MM.1S (cell line): ENCODE measurements at places on chromosomes 5 and 9.

GRCh38 chr9:95460518-95461164, 56.1 kb downstream of the PTCH1 start:
- no peak for DNase-seq

DNA sequence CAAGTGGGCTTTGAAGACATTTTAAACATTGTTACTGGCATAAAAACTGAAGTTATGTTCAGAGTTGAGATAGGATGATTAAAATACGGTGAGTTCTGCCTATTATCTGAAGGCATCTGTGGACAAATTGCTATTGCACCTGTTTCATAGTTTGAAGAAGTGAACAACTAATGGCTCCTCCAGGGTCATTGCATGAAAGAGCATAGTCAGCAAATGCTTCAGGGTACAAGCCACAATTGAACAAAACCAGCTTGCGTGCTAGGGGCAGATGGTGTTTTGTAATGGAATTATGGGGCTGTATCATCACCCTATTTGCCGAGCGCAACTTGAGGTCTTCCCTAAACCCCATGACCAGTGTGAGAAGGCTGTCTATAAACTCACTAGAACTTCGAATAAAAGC, 369.1 kb downstream of the MTRR start:
- DNase-seq, result no peak

DNA sequence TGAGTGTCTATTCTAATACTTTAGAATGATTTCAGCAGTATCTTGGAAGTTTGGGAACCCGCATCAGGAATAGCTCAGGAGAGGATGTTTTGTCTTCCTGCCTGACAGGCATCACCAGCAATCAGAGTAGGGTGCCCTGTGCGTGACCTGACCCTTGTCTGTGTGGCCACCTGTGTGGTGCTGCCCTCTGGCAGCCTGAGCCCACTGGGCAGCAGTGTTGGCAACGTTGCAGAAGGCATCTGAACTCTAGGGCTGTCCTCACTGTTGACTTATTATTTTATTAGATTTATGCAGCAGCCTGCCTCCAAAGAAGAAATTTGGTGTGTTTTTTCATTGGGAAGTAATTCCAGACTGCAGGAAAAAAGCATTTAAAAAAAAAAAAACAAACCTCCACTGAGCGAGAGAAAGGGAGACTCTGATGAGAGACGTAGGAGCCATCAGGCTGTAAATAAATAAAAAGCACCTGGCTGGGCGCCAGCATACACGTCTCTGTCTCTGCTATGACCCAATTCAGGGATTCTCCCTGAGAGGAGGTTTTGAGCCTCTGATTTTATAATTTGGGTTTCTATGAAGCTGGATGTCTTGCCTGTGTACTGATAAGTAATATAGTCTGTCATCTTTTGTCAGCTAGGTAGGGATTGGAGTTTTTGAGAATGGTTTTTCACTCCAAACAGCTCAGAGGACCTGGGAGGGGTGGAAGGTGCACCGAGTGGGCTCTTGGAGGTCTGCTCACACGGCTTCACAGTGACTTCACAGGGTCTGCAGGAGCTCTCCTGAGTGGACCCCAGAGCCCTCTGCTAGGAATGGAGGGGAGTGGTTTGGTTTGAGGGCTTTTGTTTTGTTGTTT, 49.0 kb downstream of the FAM78A start:
- no peak for DNase-seq

GRCh38 chr5:60492958-60493357, 207.0 kb downstream of the DEPDC1B start:
- DNase-seq, result no peak

GRCh38 chr9:95937131-95937530, 61.6 kb downstream of the ERCC6L2 start:
- DNase-seq, result no peak

GRCh38 chr5:138459311-138459933, 5.9 kb upstream of the EGR1 start:
- DNase-seq, result peak; percentile 45

GRCh38 chr5:172426086-172426485, 28.2 kb downstream of the SH3PXD2B start:
- DNase-seq, result no peak

- no peak for DNase-seq
Observed at GRCh38 chr5:144142824-144143162, 27.7 kb downstream of the YIPF5 start.

DNA sequence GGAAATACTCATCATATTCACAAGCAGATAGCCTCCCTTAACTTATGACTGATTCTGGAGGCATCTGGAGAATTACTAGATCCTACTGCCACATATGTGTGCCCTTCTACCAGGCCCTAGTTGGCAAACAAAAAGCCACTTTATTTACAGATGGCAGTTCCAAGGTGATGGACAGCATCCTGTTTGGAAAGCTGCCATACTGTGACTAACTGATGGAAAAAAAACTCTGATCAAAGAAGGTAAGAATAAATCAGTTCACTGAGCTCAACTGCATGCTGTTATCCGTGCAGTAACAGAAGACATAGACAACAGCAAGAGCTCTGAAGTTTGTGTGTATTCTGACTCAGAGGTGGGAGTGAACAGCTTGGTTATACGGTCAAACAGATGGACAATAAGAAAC, 279.8 kb upstream of the POU5F2 start:
- no peak for DNase-seq

GRCh38 chr9:104412238-104412637, 91.8 kb upstream of the OR13F1 start:
- no peak for DNase-seq

GRCh38 chr5:171528865-171529614, 109.6 kb downstream of the FGF18 start:
- no peak for DNase-seq

- peak; percentile 36 for DNase-seq
Observed at GRCh38 chr9:1460143-1460769, 410.1 kb downstream of the DMRT2 start.

GRCh38 chr5:58760222-58760621, 177.3 kb downstream of the RAB3C start:
- no peak for DNase-seq

GRCh38 chr5:173833196-173833985, 54.8 kb upstream of the CPEB4 start:
- no peak for DNase-seq

DNA sequence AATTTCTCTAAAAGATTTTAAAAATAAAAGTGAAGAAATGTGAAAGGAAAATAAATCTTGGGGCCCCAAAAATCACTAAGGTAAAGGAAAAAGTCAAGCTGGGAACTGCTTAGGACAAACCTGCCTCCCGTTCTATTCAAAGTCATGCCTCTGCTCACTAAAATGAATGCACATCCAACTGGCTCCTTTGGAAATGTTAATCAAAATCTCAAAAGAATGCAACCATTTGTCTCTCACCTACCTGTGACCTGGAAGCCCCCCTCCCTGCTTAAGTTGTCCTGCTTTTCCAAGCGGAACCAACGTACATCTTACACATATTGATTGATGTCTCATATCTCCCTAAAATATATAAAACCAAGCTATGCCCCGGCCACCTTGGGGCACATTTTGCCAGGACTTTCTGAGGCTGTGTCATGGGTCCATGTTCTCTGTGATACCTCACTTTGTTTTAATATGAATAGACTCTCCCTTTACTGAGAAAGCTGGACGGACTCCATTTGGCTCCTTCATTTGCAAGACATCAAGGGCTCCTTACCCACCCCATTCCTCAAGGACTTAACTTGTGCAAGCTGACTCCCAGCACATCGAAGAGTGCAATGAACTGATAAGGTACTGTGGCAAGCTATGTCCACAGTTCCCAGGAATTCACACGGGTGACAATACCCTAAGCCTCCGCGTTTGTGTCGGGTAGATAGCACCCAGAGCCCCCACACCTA, 164.3 kb downstream of the SMC2 start:
- no peak for DNase-seq

DNA sequence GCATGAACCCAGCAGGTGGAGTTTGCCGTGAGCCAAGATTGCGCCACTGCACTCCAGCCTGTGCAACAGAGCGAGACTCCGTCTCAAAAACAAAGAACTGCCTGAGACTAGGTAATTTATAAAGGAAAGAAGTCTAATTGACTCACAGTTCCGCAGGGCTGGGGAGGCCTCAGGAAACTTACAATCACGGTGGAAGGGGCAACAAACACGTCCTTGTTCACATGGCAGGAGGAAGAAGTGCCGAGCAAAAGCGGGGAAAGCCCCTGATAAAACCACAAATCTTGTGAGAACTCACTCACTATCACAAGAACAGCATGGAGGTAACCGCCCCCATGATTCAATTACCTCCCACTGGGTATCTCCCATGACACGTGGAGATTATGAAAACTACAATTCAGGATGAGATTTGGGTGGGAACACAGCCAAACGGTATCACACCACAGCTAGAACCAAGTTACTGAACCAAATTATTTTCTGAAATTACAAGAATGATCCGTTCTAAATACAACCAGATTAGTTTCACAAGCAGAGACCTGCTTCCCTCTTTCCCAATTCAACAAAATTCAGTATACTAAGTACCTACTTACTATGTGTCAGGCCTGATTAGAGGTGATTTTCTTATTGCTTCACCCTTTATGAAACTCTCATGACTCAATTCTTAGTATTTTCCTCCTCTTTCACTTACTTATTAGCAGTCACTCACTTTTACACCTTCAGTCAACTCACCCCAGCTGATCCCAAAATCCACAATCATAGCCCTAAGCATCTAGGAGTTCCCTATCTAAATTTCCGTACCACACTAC, 8.4 kb downstream of the UBTD2 start:
- DNase-seq, result no peak
